ENCODE measurements at places on chromosomes 4 and X. TPM values are rescaled to one million over a fixed set of nuclear protein-coding genes. Genes with fewer than 3 reads are reported as not detected.

GABRE gene
- total RNA-seq, result 23.0 TPM

TMEM165 gene
- 145 TPM for total RNA-seq

STBD1 gene
- total RNA-seq, result 8.8 TPM

LANCL3 gene
- total RNA-seq, result 0.38 TPM

FRMD7 gene
- not detected for total RNA-seq

All from regular cardiac myocyte (primary cell).